HS-5 (cell line): ENCODE measurements at places on chromosomes 3 and 15.

DNA sequence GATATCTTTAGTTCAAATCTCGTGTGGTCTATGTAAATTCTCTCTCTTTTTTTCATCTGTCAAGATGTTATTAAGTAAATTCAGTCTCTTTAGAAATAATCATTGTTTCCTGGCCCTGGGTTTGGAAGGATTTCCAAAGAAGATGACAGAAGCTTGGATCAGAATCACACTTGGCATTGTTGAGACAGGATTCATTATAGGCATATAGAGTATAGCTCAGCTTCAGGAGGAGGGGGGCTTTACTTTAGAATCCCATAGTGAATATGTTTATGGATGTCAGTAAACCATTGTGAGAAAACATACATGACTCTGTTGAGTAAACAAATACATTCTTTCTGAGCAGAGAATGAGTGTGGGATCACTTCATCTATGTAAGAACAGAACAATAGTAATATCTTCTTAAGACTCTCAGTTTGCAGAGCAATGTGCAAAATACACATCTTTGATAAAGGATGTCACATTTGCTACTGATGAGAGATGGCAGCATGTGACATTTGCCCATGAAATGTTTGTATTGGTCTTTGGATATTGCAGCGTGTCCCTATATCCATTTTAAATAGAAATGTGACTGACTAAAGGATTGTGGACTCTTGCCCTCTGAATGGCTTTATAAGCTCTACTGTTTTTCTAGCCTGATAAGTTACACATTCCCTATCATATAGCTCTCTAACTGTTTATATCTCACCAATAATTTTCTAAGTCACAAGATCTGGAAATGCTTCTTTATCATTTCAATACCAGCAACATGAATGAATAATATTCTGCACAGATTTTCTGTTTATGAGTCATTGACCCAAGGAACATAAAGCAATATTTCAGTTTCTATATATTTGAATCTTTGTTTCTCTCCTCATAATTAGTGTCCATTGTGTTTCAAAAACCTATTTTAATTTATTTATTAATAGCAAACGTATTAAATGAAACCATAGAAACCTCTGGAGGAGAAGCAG, 95.6 kb upstream of the THRB start:
- DNase-seq = no peak

GRCh38 chr3:74613521-74614106, 845 bp downstream of the CNTN3 start:
- DNase-seq = no peak

GRCh38 chr15:45393851-45394250, 15.5 kb upstream of the GATM start:
- no peak for DNase-seq

DNA sequence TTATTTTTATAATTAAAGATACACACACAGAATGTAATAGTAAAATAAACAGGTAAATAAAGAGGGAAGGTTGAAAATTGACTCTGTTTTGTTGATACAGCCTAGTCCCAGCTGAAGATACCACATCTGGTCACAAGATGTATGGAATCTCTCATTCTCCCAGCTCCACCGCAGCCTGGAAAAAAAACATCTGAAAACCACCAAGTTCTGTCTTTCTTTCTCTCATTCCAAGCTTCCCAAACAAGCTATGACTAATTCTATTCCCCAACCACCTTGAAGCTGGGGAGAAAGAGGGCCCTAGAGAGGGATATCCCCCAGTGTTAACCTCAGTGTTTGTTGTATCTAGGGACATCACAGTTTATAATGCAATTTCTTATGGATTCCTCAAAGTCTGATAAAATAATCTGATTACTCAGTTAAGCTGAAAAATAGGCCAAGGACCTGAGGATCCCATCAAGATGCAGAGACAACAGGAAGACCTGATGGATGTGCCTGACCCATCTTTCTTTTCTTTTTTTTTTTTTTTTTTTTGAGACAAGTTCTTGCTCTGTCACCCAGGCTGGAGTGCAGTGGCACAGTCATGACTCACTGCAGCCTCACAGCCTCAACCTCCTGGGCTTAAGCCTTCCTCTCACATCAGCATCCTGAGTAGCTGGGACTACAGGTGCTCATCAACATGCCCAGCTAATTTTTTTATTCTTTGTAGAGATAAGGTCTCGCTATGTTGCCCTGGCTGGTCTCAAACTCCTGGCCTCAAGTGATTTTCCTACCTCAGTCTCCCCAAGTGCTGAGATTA, 38.1 kb downstream of the SRGAP3 start:
- peak; percentile 52 for DNase-seq

DNA sequence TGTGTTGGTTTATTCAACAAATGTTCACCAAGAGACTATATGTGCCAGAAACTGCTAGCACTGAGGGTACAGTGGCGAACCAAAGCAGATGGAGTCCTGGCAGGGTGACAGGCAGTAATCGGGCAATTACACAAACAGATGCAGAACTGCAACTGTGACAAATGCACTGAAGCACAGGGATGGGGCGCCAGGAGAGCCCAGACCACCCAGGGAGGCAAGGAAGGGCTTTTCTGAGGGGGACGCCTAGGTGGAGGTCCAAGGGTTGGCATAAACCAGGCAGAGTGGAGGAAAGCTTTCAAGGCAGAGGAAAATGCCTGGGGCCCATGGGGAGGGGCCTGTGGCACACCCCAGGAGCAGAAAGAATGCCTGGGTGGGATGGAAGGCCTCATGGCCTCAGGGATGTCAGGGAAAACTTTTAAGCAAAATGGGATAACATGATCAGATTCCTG, 5.5 kb downstream of the DIS3L start:
- no peak for DNase-seq

DNA sequence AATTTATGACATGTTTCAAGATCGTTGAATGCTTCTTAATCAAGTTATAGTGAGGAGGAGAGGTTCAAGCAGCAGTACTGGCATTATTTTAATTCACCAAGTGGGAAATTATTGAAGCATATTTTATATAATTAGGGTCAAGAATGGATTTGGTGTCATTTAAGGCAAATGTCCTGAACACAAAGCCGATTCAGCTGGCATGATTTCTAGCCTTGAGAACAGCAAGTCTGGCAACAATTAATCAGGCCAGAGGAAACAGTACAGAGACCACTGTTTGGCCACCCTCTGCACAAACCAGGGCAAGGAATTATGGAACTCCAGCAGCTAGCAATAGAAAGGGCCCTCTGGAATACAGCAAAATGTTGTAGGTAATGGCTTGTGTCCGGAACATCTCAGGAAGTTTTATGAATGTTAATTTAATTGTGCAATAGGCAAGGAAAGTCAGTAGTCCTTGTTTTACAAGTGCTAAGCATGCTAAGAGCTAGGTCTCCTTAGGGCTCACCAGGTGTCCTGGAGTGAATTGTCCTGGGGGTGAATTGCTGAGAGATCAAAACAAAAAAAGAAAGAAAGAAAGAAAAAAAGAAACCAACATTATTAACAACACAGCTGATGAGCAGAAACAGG, 38.7 kb upstream of the SNRK start:
- DNase-seq = no peak

DNA sequence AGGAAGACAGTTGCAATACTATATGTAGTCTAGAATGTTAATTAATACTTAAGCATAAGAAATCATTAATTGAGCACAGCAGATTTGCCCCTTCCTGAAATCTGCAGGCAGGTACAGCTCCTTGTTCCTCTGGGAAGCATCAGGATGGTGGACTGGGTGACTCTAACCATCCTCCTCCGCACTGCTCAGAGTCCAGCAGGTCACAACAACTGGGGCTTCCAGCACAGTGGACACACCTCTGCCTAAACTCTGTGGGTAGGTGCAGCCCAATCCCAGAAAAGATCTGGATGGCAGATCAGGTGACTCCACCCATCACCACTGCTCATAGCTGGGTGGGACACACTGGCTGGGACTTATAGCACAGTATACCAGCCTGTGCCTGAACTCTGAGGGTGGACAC, 189.9 kb upstream of the TMCO5A start:
- DNase-seq = no peak

- DNase-seq = no peak
Observed at GRCh38 chr3:36903119-36903882, 41.6 kb downstream of the TRANK1 start.

DNA sequence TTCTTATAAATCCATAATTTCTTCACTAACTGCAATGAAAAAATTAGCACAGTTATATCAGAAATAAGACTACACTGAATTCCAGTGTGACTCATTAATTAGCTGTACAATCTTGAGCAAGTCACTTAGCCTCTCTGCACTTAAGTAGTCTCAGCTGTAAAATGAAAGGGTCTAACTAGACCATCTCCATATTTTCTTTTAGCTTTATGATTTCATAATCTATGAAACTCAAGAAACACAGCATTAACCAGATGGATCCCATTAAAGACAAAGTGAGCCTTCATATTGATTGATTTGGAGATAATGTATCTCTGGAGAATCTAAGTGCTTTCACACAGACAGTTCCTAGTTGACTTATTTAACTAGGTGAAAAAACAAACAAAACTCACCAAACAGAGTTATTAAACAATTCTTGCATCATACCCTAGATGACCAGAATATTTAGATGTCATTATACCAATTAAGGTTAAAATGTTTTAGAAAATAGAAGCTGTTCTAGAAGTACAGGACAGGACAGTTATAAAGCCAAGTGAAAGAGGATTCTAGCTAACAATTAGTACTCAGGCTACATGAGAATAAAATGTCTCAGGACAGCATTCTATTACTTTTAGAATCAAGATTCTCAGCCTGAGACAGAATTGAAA, 11.2 kb downstream of the CSNK1G1 start:
- DNase-seq = no peak
